ENCODE measurements at places on chromosomes 6 and 20. TPM values are rescaled to one million over a fixed set of nuclear protein-coding genes. Genes with fewer than 3 reads are reported as not detected.

The HRH3 gene
- 0.82 TPM for total RNA-seq

The MICB gene
- total RNA-seq, result 0.41 TPM

The PTCRA gene
- total RNA-seq, result not detected

The LY6G6F gene
- not detected for total RNA-seq

The HLA-E gene
- 25.7 TPM for total RNA-seq

The C6orf118 gene
- 5.3 TPM for total RNA-seq

The WFDC12 gene
- total RNA-seq, result not detected

The DYNLT1 gene
- total RNA-seq, result 62.8 TPM

The TCF15 gene
- under 0.01 TPM for total RNA-seq

The SLA2 gene
- total RNA-seq, result under 0.01 TPM

Data from frontal cortex (tissue), 4 donors.